NCI-H1694 (cell line): ENCODE measurements at places on chromosomes 5 and 9.

- DNase-seq: no peak
Observed at GRCh38 chr5:170758481-170758880, 25.0 kb upstream of the GABRP start.

GRCh38 chr5:21391506-21391905 lies 1403.5 kb upstream of the CDH18 start:
- DNase-seq: no peak

DNA sequence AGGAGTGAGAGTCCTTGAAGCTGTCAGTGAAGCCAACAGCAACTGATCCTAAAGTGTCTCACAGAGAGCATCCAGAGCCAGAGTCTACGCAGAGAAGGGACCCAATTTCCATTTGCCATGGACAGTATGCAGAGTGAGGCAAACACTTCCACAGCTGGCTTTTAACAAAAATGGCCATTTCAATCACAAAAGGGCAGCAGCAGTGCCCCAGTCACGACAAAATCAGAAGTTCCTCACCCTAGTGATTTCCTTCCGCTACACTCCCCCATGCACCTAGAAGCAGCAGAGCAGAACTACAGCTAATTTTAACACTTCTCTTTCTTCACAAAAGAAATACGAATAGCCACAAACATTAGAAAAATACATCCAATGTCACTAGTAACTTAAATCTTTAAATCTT lies 27.9 kb downstream of the FBXW11 start:
- no peak for DNase-seq

- DNase-seq: no peak
Observed at GRCh38 chr9:128164307-128164885, 4.3 kb downstream of the BBLN start.

DNA sequence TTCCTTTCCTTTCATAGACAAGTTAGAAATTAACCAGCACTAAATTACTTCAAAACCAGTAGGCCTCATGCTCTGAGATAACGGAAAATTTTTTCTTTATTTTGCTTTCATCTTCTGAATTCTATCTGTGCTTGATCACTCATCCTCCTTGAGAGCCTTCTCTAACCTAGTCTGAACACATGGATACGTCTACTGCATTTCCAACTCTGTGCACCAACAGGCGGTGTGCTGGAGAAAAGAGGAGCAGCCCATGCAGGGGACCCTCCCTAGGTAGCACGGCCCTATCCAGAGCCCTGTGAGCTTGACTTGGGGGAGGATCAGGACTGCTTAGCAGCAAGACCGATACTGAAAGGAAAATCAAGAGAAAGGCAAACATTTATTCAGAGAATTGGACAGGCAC lies 149.8 kb downstream of the AUH start:
- no peak for DNase-seq

GRCh38 chr5:54526604-54527288 lies 9.2 kb downstream of the SNX18 start:
- DNase-seq: no peak

DNA sequence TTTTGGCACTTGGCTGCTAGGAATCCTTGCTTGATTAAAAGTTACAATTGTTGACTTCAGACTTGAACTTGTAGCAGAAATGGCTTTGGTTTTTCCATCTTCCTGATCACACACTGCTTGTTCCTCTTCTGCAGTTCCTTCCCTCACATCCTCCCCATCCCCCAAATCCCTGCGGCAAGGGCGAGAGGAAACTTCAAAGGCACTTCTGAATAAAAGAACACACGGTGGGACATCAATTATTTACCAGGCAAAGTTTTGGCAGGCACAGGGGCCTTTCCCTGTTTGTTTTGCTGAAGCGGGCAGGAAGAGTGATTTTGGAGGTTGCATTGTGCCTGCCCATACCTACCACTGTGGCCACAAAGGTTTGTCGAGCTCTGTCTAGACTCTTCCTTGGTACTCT lies 260.9 kb downstream of the KIF4B start:
- no peak for DNase-seq

DNA sequence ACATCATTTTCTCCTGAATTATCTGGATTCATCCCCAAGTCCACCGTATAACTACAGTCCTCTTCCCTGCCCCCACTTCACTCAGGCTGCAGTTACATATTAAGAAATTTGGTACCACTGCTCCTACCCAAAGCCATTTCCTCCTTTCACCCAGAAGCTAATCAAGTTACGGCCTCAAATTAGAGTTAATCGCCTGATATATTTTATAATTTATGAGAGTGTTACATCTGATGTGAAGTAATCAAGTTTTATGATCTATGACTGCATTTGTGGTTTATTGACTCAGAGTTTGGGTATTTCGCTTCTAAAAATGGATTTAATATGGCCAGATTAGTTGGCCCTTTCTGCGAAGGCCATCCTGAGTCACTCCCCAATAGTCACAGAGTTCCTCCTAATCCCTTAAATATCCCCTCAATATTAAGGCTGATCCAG lies 223.6 kb upstream of the KIF2A start:
- DNase-seq: no peak

- no peak for DNase-seq
Observed at GRCh38 chr9:109417585-109418544, 80.2 kb downstream of the PTPN3 start.

- no peak for DNase-seq
Observed at GRCh38 chr9:79268806-79269205, 303.0 kb upstream of the TLE4 start.

- DNase-seq: no peak
Observed at GRCh38 chr9:37784291-37784615, 611 bp downstream of the EXOSC3 start.

DNA sequence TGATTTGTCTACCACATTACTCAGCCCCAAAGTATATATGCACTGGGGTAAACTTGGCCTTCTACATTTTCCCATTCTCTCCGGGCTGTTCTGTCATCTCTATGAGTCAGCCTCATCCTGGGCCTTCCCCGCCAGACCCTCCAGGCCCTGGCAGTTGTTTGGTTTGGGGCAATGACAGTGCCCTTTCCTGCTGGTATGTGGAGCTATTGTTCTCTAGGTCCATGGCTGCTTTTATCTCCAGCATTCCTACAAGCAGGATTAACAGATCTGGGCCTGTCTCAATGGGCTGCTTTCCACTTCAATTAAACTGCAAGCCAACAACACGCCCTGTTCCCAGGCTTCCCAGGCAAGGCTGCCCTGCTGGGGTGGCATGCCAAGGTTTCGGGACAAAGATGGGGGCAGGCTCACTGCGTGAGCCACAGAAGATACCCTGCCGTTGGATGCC lies 136.4 kb downstream of the SLIT3 start:
- no peak for DNase-seq

DNA sequence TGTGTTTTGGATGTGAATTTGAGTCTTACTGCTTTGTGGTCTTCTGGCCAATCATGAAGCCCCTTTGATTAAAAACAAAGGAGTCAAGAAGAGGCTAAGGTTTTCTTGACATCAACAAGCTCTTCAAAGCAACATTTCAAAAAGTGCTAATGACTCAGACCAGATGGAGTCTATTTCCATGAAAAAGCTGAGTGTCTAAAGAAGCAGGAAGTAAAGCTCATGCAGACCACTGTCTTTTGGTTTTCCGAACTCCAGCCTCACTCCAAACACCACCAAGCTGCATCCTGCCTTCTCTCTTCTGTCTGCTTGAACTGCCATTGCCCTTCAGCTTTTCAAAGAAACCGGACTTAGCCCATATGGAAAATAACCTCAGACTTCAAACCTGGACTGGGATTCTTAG lies 115.2 kb downstream of the PRDM6 start:
- DNase-seq: no peak

DNA sequence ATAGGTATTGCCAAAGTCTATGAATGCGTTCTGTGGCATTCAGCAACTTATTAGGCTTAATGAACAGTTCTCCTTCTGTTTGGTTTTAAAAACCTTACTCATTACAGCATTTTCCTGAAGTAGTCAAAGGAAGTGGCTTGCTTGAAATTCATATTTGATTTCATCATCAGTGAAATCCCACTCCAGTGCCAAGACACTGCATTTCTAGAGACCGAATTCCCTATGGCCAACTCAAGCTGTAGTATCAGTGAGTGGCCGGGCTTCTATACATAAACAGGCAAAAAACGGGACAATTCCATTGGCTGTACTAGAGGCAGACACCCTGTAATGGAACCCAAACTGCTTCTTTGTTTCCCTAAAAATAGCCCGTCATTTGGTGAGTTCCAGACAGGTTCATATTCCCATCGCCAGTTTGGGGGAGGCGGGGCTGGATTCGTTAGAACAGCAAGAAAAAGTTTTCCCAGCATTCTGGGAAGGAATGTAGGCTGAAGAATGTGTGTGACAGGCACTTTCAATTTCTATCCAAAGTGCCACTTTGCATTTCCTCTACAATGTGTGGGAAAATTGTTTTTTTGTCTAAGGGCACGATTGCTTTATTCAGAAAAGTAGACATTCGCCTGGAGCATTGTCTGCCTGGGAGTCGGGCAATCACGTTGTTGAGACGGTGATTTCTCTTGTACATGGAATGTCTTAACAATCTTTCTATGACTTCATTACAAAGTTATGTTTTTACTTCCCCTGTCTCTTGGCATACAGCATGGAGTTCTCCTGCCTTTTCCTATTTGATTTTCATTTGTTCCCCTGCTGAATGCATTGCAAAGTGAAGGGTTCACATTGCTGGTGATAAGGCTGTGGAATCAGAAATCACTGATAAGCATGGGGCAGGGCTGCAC lies 141.8 kb upstream of the MAST4 start:
- DNase-seq: no peak

- no peak for DNase-seq
Observed at GRCh38 chr9:8723195-8723594, 923.6 kb upstream of the DMAC1 start.

DNA sequence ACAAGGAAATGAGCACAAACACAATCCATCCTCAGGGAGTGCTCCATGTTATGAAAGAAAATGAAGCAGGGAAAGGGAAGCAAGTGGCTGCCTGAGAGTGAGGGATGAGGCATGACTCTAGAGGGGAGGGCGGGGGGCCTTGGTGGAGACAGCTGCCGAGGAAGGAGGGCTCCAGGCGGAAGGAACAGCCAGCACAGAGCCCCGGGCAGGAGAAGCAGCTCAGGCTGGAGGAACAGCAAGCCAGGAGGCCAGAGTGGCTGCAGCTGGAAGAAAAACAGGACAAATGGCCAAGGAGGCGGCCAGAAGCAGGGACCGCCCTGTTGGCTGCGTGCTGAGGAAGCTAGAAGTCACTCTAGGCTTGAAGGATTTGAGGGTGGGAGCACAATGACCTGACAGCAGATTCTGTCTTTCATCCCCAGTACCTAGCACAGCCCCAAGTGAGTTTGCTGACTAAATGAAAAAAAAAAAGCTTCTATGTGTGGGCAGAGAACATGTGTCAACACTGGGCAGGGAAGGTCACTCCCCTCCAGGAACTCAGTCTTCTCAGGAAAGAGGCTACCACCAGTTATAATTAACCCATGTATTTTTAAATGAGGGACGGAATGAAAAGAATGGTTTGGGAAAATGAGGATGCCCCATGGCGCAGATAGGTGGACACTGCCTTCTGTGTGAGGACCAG lies 142.8 kb downstream of the DCP2 start:
- no peak for DNase-seq

- DNase-seq: no peak
Observed at GRCh38 chr9:107123389-107123788, 159.7 kb upstream of the RAD23B start.

GRCh38 chr5:102624405-102624804 lies 125.6 kb upstream of the SLCO6A1 start:
- DNase-seq: no peak

- DNase-seq: no peak
Observed at GRCh38 chr5:73205305-73205704, 32.3 kb downstream of the TMEM174 start.

DNA sequence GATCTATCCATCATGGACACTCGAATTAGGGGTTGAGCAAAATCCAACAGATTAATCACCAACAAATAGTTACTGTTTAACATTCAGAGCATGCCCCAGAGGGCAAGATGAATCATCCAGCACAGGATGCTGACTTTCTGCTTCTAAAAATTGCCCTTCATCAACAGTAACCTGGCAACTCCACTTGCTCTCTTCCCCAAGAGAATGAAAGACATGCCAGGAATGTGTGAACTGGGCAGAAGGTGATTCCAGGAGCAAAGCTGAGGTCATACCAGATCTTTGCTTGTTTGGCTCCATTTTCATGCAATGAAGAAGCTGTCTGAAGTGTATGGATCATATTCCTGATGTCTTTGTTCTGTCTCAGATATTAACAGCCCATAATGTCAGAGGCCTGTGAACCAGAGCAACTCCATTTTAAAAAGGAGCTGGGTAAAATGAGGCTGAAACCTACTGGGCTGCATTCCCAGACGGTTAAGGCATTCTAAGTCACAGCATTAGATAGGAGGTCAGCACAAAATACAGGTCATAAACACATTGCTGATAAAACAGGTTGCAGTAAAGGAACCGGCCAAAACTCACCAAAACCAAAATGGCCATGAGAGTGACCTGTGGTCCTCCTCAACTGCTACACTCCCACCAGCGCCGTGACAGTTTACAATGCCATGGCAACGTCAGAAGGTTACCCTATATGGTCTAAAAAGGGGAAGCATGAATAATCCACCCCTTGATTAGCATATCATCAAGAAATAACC lies 2.5 kb upstream of the ZNF367 start:
- DNase-seq: no peak

- DNase-seq: no peak
Observed at GRCh38 chr5:98301547-98301946, 471.9 kb upstream of the RGMB start.

GRCh38 chr9:123425261-123425821 lies 69.3 kb downstream of the CRB2 start:
- no peak for DNase-seq

DNA sequence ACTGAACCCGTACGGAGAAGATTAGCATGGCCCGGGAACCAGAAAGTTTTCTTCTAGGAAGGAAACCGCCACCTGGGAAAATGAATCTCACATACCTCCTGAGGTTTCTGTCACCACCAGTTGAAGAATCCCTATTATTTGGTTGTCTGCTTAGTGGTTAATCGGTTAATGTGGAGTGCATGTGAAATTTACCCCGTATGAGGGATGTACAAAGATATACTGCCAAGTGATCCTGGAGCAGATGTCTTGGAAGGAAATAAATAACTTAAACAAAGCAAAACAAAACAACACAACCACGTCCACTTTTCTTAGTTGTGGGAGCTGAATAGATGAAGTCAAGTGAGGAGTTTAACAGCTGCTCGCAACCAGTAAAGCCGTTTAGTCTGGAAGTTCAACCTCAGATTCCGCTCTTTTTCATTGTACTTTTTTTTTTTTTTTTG lies 3.8 kb downstream of the DMRT2 start:
- DNase-seq: no peak

DNA sequence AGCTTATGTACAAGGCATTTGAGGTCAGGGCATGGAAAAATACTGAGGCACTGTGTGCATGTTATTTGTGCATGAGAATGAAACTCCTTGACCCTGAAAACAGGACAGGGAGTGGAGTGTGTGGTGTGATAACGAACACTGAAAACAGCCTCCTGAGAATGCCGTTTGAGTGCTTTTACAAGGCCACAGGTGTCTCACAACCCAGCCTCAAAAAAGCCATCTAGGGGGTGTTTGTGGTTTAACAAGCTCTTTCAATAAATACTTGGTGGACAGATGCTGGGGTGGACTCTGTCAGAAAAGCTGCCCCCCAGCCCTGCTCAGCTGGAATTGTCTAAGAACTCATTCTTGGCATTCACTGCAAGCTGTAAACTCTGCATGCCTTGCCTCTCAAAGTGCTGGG lies 94.0 kb upstream of the SLC25A48 start:
- no peak for DNase-seq
